ENCODE measurements at places on chromosomes 2 and 18.

DNA sequence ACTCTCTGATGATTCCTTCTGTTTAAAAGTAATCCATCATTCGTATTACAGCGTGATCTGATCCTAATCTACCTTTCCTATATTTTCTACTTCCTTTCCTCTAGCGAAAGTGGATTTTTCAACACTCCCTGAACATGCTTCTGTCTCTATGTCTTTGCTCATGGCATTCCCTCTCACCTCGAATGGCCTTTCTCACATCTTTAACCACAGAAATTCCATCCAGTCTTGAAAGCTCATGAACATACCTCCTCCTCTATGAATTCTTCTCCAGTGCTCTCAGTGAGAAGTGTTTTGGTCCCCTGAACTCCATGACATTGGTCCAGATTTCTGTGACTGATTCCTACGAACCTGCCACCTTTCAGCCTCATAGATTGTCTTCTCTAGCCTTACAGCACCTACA lies 323.2 kb downstream of the RAD51AP2 start:
- no peak for DNase-seq

GRCh38 chr2:121031568-121032340 lies 253.2 kb downstream of the TFCP2L1 start:
- DNase-seq: no peak

- DNase-seq: no peak
These were observed 19.4 kb upstream of the RRM2 start for GRCh38 chr2:10103179-10103578.

GRCh38 chr18:41501848-41502247 lies 453.2 kb upstream of the PIK3C3 start:
- DNase-seq: no peak

DNA sequence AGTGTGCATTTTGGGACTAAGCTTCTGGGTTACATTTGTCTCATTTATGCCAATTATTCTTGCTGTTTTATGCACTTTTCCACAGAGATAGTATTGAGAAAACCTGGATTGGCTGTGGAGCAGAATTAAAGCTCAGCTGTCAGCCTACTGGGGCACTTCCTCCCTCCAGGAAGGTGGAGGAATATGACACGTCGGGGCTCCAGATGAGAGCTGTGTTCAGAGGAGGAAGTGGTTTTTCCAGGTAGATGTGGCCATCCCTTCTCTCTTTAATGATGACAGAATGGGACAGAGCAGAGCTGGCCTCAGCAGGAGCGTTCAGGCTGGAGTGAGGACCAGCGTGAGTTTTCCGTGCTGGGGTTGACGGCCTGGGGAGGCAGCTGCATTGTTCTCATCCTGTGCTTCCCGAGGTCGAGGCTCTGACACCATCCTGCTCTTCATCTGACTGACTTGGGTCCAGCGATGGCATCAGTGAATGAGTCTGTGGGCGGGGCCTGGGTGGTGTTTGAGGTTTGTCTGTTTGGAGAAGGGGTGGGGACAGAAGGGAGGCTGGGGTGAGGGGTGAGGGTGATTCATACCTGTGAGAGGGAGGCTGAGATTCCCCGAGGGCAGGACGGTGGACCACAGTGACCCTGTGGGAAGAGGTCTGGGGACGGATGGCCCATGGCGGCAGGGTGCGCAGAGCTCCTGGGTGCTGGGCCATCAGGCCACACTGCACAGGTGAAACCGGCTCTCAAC lies 207.0 kb downstream of the LDLRAD4 start:
- no peak for DNase-seq

DNA sequence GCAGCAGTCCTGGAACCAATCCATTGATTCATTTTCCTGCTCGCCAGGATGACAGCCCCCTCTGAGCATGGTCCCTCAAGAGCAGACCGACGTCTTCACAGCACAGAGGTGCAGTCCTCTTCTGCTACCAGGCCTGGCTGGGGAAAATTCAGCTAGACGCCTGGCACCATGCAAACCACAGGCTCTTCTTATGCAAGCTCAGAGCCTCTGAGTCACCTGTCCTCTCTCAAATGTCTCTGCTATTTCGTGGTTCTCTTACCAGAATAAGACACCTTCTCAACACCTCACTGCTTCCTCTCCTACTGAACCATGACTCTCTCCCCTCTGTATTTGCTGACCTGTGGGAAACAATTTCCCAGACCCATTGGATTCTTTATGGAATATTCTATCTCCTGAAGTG lies 79.8 kb upstream of the CYRIA start:
- DNase-seq: no peak

DNA sequence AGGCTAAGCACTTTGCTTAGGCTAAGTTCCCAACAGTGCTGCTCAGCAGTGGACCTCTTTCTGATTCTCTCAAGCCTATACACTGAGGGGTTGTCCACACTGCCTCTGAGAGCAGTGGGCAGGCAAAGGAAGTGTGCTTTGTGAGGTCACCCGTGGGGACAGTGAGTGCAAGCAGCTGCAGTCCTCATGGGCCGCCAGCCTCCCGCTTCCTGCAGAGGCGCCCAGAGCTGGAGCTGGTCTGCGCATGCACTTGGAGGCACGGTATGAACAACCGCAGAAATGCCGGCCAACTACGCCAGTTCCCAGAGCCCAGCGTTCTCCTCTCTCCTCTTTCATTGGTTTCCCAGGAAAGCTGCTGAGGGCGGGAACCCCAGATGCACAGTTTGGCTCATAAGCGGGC lies 149.5 kb upstream of the DLX2 start:
- DNase-seq: no peak

DNA sequence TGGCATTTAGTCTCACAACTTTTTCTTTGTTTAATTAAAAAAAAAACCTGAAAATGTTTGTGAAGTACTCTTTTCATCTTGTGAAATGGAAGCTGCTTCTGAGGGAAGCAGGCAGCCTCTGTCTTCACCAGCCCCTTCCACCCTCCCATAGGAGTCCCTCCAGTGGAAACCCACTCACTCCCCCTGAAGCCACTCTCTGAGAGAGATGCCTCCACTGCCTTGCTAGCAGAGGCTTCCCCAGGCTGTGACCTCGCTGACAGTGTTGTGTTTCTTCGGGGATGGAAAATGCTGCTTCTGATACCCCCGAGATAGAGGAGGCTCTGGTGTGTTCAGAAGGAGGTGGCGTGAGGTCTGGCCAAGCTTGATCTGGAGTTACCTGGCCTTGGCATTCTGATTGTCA lies 59.9 kb downstream of the SH3RF3 start:
- DNase-seq: no peak

DNA sequence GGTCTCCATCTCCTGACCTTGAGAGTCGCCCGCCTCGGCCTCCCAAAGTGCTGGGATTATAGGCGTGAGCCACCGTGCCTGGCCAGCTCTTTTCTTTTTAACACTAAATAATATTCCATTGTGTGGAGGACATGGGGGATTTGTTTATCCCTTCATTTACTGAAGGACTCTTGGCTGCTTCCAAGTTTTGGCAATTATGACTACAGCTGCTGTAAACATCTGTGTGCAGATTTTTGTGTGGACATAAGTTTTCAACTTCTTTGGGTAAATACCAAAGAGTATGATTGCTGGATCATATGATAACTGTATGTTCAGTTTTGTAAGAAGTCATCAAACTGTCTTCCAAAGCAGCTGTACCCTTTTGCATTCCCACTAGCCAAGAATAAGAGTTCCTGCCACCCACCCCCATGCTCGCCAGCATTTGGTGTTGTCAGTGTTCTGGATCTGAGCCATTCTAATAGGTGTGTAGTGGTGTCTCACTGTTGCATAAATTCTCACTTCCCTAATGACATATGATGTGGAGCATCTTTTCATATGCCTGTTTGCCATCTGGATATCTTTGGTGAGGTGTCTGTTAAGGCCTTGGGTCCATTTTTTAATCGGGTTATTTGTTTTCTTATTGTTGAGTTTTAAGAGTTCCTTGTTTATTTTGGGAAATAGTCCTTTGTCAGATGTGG lies 52.2 kb downstream of the TNFRSF11A start:
- no peak for DNase-seq

- no peak for DNase-seq
These were observed 14.7 kb downstream of the FAM228A start for GRCh38 chr2:24189551-24189950.

- DNase-seq: no peak
These were observed 34.9 kb downstream of the SCN1A start for GRCh38 chr2:166092889-166093288.

DNA sequence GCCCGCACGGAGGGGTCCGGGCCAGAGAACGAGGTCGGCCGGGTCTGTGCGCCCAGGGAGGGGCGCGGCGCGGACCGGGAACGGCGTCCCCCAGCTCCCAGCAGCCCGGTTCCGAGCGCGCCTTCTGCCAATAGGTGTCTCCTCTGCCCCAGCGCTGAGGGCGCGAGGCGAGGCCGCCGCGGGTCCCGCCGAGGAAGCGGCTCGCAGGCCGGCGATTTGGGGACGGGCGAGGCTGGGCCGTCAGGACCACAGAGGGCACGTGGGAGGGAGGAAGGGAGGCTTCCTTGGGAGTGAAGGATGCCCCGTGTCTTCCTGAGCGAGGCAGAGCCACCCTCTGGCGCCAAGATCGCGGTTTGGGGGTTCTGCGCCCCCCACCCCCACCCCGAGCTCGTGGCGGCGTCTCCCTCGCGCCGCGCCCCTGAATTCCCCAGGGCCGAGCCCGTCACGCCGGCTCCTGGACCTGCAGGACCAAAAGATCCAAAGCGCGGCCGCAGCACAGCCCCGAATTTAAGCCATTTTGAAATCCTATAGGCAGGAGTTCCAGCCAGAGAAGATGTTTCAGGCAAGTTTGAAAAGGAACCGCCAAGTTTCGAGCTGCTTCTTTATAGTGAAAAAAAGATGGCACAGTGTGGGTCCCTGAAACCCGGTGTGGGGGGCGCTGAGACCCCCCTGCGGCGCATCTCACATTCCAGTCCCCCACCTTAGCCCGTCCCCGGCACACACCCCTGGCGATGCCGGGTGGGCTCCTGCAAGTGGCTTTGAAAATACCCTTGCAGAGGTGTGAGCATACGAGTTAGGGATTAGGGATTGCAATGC lies 909 bp downstream of the NFATC1 start:
- DNase-seq: no peak

DNA sequence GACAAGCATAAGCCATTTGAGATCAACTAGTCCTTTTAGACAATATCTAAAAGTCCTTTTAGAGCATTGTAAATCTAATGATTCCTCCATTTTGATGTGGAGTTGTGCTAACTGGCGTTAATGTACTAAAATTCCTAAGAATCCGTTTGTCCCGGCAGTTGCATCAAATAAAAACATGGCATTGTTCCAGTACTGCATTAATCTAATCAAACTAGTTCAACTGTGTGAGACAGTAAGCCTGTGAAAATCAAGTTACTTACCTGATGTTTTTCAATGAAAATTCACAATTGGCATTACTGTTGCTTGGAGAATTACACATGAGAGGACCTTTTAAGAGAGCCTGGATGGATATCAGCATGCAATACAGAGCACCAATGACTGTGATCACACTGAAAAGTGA lies 13.3 kb downstream of the TM4SF20 start:
- no peak for DNase-seq

DNA sequence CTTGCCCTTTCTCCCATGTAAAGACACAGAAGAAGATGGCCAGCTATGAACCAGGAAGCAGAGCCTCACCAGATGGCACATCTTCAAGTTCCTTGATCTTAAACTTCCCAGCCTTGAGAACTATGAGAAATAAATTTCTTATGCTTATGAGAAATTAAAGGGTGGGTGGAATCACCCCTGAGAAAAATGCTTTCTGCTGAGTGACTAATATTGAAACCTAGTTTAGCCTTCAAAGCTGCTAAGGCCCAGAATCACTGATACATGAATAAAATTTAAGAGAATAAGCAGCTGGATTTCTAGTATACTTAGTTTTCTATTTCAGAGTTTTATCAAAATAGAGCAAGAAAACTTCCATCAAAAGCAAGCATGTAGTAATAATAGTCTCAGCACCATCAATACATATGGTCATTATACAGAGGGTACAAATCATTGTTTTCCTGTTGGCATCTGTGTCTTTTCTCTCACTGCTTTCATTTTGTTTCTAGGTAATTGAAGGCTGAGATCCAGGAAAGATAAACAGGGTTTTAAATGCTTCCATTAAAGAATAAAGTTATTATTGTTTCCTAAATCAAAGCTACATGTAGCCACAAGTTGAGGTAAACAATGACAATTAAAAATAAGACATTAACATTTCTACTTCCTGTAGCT lies 53.3 kb upstream of the COL5A2 start:
- DNase-seq: no peak

DNA sequence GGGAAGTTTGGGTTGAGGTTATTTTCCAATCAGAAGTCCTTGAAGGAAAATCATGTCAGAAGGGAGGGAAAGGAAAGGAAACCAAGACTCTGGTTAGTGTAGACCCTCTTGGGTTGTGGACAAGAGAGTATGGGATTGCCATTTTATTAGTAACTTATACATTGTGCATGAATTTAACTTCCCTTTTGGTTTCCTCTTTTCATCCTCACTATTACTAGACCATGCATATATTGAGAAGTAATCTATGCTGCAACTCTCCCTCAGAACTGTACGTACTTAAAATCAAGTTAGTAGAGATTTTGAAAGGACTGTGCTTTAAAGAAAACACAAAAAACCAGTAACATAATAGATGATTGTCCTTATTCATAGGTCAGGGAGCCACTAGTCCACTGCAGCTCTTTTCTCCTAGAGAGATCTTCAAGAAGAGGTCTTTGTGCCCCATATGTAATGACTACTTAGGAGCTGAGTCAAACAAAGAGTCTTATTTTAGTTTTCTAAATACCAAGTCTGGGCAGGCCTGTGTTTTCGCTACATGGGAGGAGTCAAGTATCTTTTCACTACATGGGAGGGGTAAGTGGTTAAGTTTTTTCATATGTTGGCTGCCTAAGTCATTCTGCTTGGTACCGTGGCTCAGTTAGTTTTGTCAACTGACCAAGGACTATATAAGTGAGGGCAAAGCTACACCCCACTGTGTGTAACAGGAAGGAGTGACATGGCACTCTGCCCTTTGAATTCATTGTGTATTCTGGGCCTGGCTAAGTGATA lies 25.2 kb upstream of the FAM117B start:
- DNase-seq: no peak

- DNase-seq: peak; percentile 4
These were observed 945.0 kb upstream of the CRIM1 start for GRCh38 chr2:35410431-35411061.

DNA sequence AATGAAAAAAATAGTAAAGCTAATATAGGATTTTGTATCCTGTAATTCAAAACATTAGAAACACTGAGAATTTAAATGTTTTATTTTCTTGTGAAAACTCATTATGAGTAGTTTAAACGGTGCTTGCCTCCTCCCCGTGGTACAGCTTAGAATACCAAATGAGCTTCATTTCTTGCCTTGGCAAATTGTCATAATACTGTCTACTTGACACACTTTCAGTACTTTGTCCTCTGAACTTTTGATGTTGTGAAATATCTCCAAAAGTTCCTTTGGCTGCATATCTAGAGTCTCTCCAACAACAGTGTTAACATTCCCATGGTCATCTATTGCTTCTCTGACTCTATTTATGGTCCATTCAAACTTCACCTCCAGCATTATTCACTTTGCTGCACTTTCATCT lies 61.9 kb upstream of the EPB41L5 start:
- no peak for DNase-seq

Measured in Jurkat, Clone E6-1 (cell line).